Aorta (tissue), 5 donors: ENCODE measurements at places on chromosomes 2 and 18. TPM values are rescaled to one million over a fixed set of nuclear protein-coding genes. Genes with fewer than 3 reads are reported as not detected.

DNA sequence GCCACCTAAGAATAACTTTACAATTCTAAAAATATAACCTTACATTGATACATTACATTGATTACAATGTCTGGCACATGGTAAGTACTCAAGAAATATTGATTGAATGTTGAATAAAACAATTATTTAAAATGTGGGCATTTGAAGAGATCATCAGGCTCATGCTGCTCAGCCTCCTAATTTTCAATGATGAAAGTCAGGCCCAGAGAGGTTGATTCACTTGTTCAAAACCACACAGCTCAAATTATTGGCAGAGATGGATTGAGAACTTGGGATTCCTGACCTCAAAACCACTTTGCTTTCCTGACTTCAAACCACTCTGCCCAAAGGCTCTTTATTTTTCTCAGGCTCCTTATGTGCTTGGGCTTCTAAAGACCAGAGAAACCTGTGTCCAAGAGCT, 34.7 kb downstream of the ANKRD29 start:
- no peak for DNase-seq

DNA sequence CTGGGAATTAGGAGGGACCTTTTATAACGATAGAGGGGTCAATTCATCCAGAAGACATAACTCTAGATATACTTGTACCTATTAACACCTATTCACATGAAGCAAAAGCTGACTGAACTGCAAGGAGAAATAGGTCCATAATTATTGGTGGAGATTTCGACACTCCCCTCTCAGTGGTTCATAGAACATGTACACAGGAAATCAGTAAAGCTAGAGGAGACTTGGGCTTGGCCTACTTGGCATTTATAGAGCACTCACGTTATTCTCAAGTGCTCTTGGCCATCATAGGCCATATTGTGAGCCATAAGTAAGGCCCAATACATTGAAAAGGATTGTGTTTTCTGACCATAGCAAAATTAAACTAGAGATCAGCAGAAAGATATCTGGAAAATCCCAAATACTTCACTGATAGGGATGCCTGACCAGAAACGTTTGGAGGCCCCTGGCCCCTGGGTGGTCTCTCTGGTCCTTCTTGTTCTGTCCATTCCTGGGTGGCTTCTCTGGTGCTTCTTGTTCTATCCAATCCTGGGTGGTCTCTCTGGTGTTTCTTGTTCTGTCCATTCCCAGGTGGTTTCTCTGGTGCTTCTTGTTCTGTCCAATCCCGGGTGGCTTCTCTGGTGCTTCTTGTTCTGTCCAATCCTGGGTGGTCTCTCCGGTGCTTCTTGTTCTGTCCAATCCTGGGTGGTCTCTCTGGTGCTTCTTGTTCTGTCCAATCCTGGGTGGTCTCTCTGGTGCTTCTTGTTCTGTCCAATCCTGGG, 49.0 kb downstream of the SNED1 start:
- no peak for DNase-seq

GRCh38 chr18:75135158-75135725, 73.7 kb downstream of the PTGR3 start:
- DNase-seq: no peak

The SLC25A52 gene
- total RNA-seq: 0.36 TPM

The NR4A2 gene
- total RNA-seq: 62.0 TPM

The CNTNAP5 gene
- total RNA-seq: not detected

The TSPYL6 gene
- total RNA-seq: not detected

The C1QL2 gene
- total RNA-seq: not detected

The POU3F3 gene
- total RNA-seq: not detected
